ENCODE measurements at places on chromosomes 2 and 18.
A peak's percentile ranks its signal among the peaks of the same experiment; 100 is the strongest.

GRCh38 chr18:79923896-79924585 is 27.4 kb downstream of the SLC66A2 start:
- no peak overlapping the region for H3K4me3 ChIP-seq
- no peak overlapping the region for H3K27ac ChIP-seq
- H3K27me3 ChIP-seq = no peaks in the 10 kb centered on the region
- H3K36me3 ChIP-seq = peaks cover 15% of the 10 kb centered on the region
- H3K4me1 ChIP-seq = peaks cover 10% of the 10 kb centered on the region
- DNase-seq = peak; percentile 9

DNA sequence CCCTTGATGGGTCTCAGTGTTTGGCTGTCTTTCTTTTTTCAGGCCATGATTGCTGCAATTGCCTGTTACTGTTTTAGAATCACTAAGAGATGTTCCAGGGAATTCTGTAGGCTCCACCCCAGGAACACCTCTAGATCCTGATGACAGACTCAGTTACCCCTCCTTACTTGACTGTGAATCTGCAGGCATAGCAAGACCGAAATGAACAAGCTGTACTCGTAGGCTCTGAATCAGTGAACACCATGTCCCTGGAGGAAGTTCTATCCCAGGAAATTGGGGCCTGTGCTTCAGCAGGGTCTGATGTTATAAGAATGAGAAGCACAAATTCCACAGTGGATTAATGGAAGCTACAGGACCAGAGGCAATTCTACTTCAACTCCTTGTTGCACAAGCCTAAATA is 148.6 kb downstream of the COPS8 start:
- no peak overlapping the region for H3K27ac ChIP-seq
- no peak for DNase-seq
- H3K4me3 ChIP-seq = no peak overlapping the region
- H3K36me3 ChIP-seq = no peaks in the 10 kb centered on the region
- peaks cover 43% of the 10 kb centered on the region for H3K27me3 ChIP-seq

DNA sequence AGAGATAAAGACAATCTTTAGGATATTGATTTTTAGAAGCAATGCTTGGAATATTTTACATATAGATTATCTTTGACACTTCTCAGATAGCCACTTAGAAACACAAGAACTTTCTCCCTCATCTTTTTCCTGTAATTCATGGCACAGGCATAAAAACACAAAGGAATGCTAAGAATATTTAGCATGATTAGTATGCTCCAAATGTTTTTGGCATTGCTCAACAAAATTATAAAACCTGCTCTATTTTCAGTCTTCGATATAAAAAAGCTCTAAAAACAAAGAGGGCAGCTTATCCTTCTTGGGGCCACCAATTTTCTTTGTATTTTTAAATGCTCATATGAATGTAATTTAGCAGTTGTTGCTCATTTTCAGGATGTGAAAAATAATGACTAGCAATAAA is 90.8 kb downstream of the RAD51AP2 start:
- no peaks in the 10 kb centered on the region for H3K27me3 ChIP-seq
- H3K36me3 ChIP-seq = no peaks in the 10 kb centered on the region
- no peaks in the 10 kb centered on the region for H3K4me1 ChIP-seq
- DNase-seq = no peak

- DNase-seq = no peak
- no peak overlapping the region for H3K4me3 ChIP-seq
- H3K36me3 ChIP-seq = no peaks in the 10 kb centered on the region
- H3K27ac ChIP-seq = no peak overlapping the region
- peaks cover 60% of the 10 kb centered on the region for H3K27me3 ChIP-seq
Measured at GRCh38 chr18:32271672-32272208, 81.9 kb downstream of the MEP1B start.

DNA sequence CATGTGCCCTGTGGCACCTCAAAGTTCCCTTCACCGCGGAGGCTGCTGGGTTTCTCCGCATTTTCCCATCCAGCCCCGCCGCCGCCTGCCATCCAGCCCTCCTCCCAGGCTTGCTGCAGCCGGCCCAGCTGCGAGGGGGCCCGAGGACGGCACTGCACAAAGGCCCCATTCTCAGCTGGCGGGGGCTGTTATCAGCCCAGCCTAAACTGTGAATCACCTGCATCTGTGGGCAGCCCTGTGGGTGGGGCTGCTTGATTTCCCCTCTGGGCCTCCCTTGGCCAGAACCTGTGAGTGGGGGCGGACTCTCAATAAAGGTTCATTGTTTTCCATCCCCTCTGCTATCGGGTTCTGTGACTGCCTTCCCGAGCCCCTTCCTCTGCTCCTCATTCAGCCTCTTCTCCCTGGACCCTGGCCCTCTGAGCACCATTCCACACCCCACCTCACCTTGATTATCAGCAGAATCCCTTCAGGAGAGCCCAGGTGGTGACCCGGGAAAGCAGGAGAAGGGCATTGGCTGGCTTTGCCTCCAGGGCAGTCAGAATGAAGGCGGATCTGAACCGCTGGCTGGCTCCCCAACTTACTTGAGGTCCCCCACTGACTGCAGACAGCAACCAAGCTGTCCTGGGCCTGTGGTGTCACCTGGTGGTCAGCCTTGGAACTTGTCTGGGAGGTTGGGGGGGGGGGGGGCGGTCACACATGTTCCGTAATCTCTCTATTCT is 204.5 kb downstream of the ZFP36L2 start:
- no peaks in the 10 kb centered on the region for H3K27me3 ChIP-seq
- no peak for DNase-seq
- H3K4me3 ChIP-seq = no peak overlapping the region
- no peak overlapping the region for H3K27ac ChIP-seq
- peaks cover 10% of the 10 kb centered on the region for H3K4me1 ChIP-seq
- peaks cover 2% of the 10 kb centered on the region for H3K36me3 ChIP-seq

GRCh38 chr2:88754585-88755320 is 63.3 kb downstream of the RPIA start:
- no peak overlapping the region for H3K27ac ChIP-seq
- no peaks in the 10 kb centered on the region for H3K4me1 ChIP-seq
- H3K4me3 ChIP-seq = no peak overlapping the region
- no peaks in the 10 kb centered on the region for H3K27me3 ChIP-seq

GRCh38 chr2:199335502-199335901 is 122.2 kb downstream of the SATB2 start:
- H3K4me1 ChIP-seq = no peaks in the 10 kb centered on the region
- H3K36me3 ChIP-seq = no peaks in the 10 kb centered on the region
- DNase-seq = no peak

- H3K27ac ChIP-seq = no peak overlapping the region
- H3K36me3 ChIP-seq = no peaks in the 10 kb centered on the region
- no peak overlapping the region for H3K4me3 ChIP-seq
- no peak for DNase-seq
- no peaks in the 10 kb centered on the region for H3K4me1 ChIP-seq
Measured at GRCh38 chr2:107325981-107326786, 440.2 kb upstream of the ST6GAL2 start.

- no peaks in the 10 kb centered on the region for H3K27me3 ChIP-seq
- no peak for DNase-seq
- H3K4me1 ChIP-seq = no peaks in the 10 kb centered on the region
- H3K27ac ChIP-seq = no peak overlapping the region
- H3K36me3 ChIP-seq = no peaks in the 10 kb centered on the region
Measured at GRCh38 chr2:194556629-194557028, 1100.4 kb upstream of the SLC39A10 start.

- no peaks in the 10 kb centered on the region for H3K4me1 ChIP-seq
- peaks cover 32% of the 10 kb centered on the region for H3K27me3 ChIP-seq
- no peak overlapping the region for H3K27ac ChIP-seq
- no peak for DNase-seq
- H3K36me3 ChIP-seq = no peaks in the 10 kb centered on the region
- H3K4me3 ChIP-seq = no peak overlapping the region
Measured at GRCh38 chr2:9160732-9161131, 45.9 kb upstream of the ASAP2 start.

DNA sequence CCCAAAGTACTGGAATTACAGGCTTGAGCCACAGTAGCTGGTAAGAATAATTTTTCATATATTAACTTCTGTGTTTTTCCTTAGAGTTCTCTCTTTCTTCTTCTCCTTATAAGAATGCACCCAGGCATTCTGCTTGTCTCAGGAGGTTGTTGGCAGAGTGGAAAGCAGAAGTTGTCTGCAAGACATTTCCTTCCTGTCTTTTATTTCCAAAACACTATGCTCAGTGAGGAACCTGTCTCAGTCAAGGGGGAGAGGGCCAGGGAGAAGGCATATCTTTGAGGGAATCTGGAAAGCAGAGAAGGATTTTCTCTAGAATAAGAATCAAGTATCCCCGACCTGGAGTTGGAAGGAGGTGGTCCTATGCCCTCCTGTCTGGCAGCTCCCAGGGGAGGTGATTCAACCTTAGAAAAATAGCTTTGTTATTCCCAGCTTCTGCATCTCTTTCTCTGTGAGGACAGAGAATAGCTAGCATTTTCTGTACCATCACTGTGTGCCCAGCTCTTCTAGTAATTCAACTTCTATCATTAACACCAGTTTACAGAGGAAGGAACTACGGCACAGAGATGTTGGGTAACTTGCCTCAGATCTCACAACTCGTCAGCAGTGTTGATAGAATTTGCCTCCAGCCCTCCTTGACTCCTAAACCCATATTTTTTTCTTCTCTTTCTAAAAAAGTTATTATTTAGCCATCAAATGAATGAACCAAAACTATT is 3.8 kb upstream of the LPIN2 start:
- peak overlapping the region; percentile 77 for H3K27ac ChIP-seq
- peaks cover 11% of the 10 kb centered on the region for H3K36me3 ChIP-seq
- peaks cover 25% of the 10 kb centered on the region for H3K4me1 ChIP-seq
- H3K4me3 ChIP-seq = no peak overlapping the region
- peaks cover 9% of the 10 kb centered on the region for H3K27me3 ChIP-seq

GRCh38 chr2:223314811-223315210 is 262.8 kb downstream of the KCNE4 start:
- H3K27me3 ChIP-seq = no peaks in the 10 kb centered on the region
- DNase-seq = no peak
- no peak overlapping the region for H3K4me3 ChIP-seq
- no peak overlapping the region for H3K27ac ChIP-seq
- H3K36me3 ChIP-seq = no peaks in the 10 kb centered on the region
- no peaks in the 10 kb centered on the region for H3K4me1 ChIP-seq

DNA sequence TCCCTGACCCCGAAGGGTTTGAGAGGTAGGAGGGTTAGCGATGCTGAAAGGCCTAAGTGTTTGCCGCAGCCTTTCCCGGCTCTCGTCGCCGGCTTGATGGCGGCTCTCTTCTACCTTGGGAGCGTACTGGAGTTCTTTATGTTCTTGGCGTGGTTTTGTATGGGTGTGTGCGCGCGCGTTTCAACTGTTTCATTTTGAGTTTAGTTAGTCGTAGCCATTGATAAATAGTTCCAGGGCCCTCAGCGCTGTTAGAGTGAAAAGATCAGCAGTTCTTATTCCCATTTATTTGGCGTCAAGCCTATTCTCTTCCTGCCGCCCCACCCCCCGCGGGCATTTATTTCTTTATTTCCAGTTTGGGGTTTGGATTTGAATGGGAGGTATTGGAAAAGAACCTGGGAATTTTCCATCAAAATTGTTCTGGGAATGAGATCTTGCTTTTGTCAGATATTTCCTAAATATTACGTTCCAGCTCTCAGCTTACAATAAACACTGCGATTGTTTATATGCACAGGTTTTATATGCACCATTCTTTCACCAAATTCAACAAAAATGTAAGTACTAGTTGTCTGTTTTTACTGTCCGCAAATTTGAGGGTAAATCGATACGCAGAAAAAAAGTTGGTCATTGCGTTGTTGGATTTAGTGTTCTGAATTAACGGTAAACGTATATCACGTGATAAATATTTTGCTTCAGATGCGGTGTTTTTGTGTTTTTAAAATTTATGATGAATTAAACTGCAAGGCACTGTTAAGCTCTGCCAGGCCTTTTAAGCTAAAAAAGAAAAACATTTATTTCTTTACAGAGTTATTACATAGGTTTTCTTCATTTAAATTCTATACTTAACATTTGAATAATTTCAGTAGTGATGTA is 954 bp downstream of the CCNT2 start:
- no peaks in the 10 kb centered on the region for H3K27me3 ChIP-seq
- H3K4me1 ChIP-seq = peaks cover 50% of the 10 kb centered on the region

- no peaks in the 10 kb centered on the region for H3K27me3 ChIP-seq
- no peak for DNase-seq
- no peak overlapping the region for H3K27ac ChIP-seq
- no peaks in the 10 kb centered on the region for H3K4me1 ChIP-seq
- H3K4me3 ChIP-seq = no peak overlapping the region
Measured at GRCh38 chr2:182266909-182267308, 159.9 kb downstream of the PDE1A start.

DNA sequence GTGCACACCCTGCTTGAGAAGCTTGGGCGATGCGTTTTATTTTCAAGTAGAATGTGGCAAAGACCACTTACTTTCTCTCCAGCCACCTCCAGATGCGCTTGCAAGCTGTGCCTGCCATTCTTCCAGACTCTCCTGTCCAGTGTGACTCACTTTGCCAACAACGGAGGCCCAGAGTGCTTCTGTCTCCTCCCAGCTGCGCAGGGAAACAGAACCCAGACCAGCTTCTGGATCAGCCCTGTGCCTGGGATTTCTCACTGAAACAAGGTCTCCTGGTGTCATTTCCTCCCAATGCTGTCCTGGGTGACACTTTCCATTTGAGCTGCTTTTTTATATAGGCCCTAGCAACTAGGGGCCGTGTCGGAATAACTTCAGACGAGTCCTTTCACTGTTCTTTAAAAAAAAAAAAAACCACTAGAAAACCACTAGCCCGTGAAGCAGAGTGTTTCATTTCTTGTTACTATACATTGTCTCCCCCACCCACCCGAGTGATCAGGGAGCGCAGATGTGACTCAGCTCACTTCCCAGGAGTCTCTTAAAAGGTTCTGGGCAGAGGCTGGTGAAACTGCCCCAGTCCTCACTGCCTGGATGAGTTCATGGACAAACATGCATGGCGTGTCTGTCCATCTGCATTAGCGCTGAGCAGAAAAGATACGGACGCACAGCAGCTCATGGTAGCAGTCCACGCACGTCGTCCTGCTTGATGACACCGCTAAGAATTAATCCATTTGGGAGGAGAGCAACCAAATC is 25.3 kb upstream of the RPL31 start:
- no peak overlapping the region for H3K27ac ChIP-seq
- H3K4me1 ChIP-seq = no peaks in the 10 kb centered on the region
- no peak overlapping the region for H3K4me3 ChIP-seq
- H3K36me3 ChIP-seq = peaks cover 1% of the 10 kb centered on the region
- DNase-seq = no peak

- H3K27ac ChIP-seq = no peak overlapping the region
- peaks cover 30% of the 10 kb centered on the region for H3K4me1 ChIP-seq
- DNase-seq = no peak
- H3K36me3 ChIP-seq = peaks cover 23% of the 10 kb centered on the region
Measured at GRCh38 chr2:176134035-176134434, 4.5 kb downstream of the HOXD8 start.

DNA sequence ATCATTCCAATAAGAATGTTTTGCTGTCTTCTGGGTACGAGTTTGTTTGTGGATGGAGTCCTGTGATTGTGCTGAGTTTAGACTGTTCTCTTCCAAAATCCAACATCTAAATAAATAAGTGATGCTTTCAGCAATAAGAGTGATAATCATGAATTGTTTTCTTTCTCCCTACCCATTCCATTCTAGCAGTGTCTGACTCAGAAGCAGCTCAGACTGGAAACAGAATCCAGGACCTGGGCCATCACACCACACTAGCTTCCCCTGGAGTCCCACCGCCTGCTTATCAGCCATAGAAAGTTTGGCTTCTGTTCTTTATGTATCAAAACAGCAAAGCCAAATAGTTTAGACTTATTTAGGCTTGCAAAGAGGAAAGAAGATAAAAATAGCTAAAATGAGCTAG is 76.4 kb upstream of the CNGA3 start:
- H3K36me3 ChIP-seq = no peaks in the 10 kb centered on the region
- no peak for DNase-seq
- H3K27me3 ChIP-seq = peaks cover 68% of the 10 kb centered on the region
- no peaks in the 10 kb centered on the region for H3K4me1 ChIP-seq
- H3K4me3 ChIP-seq = no peak overlapping the region

- H3K4me1 ChIP-seq = peaks cover 36% of the 10 kb centered on the region
- H3K27me3 ChIP-seq = no peaks in the 10 kb centered on the region
- no peak overlapping the region for H3K4me3 ChIP-seq
- H3K27ac ChIP-seq = no peak overlapping the region
- H3K36me3 ChIP-seq = peaks cover 21% of the 10 kb centered on the region
Measured at GRCh38 chr18:75201282-75202270, 7.4 kb downstream of the PTGR3 start.
